ENCODE measurements at places on chromosomes 2 and 18.

DNA sequence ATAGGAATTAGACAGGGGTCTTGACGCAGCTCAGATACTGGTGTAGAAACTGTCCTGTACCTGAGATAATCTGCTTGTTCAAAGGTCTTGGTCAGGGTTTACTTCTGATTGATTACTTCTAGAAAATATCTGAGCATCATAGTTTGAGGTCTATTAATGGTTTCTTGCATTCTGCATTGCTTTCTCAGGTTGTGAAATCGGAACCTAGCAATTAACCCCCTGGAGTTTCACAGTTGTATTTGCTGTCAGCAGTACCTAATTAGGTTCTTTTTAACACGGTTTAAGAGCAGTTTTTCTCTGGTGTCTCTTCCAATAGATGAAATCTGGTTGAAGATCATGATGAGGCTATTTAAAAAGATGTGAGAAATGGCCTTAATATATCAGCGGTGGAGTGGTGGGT lies 428.6 kb upstream of the SYT4 start:
- no peak for DNase-seq

- no peak for DNase-seq
These were observed 292.9 kb upstream of the CCDC68 start for GRCh38 chr18:55252053-55252675.

DNA sequence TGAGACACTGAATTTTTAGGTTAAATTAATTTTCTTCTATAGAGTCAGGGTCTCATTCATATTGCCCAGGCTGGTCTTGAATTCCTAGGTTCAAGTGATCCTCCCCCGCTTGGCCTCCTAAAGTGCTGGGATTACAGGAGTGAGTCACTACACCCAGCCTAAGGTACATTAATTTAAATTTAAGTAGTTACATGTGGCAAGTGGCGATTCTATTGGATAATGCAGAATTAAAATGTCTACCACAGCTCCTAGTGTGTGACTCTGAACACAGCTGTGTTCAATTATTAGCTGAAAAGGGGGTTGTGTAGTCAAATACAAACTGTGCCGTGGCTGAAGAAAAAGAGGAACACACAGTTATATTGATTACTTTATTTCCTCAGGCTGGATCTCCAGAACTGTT lies 2.2 kb upstream of the CAD start:
- no peak for DNase-seq

DNA sequence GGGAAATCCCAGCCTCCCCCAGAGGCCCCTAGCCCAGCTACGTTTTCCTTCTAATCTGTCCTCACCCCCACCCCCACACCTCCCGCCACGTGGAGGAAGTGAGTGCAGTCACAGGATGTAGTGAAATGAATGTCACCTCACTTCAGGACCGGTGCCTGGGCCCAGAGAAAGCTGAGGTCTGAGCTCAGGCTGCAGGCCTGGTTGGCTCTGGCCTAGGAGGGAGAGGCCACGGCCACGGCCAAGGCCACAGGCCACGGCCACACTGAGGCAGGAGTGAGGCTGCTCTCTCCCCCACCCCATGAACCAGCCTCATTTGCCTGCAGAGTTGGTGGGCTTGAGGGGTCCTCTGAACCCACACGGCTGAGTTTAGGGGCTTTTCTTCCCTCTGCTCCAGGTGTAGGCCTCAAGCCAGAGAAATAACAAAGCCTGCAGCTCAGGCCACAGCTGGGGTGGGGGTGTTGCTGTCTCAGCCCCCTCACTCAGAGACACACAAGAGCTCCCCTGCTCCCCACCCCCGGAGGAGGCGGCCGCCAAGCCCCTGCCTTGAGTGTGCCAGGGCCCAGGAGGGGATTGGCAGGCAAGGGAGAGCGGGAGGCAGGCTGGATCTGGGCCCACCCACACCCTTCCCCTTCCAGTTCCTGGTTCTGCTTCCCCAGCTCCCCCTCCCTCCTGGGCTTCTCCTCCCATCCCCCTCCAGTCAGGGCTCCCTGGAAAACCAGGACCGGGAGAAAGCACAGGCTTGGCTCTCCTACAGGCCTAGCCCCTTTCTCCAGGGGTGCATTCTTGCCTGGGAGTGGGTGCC lies 27.0 kb downstream of the DNMT3A start:
- peak; percentile 37 for DNase-seq

- DNase-seq = no peak
These were observed 4.2 kb upstream of the MEIS1 start for GRCh38 chr2:66430505-66431273.

- peak; percentile 77 for DNase-seq
These were observed 77.1 kb upstream of the SLC39A10 start for GRCh38 chr2:195579776-195580555.

DNA sequence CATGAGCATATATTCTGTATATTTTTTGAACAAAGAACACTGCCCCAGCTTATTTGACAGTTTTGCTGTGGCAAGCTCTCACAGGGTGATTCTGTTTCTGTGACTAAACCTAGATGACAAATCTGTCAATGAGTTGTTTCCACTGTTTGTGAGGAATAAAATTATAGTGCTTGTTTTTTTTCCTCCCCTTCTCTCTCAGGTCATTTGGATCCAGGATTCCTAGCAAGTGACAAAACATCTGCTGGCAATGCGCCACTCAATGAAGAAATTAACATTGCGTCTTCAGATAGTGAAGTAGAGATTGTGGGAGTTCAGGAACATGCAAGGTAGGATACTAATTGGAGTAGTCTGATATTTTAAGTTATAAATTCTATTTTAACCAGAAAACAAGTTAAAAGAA lies 149.3 kb downstream of the HAUS1 start:
- DNase-seq = no peak

DNA sequence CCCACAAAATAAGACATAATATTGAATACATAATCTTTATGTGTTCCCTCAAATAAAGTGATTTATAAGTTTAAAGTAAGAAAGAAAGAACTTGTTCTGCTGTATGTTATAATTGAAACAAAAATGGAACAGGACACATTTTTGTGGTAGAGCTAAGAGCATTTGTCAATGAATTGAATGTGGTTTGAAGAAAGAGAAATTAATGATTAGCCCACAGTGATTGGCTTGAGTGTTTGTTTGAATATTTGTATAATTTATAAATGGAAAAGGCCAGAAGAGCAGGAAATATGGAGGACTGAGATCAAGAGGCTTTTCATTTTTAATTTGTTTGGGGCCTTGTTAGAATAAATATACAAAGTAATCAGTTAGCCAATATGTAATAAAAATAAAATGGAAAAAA lies 395.1 kb upstream of the CDH19 start:
- no peak for DNase-seq

All from suppressor macrophage treated with lipopolysaccharide for 1 hour (primary cell).